ENCODE measurements at places on chromosomes 2 and 18.

DNA sequence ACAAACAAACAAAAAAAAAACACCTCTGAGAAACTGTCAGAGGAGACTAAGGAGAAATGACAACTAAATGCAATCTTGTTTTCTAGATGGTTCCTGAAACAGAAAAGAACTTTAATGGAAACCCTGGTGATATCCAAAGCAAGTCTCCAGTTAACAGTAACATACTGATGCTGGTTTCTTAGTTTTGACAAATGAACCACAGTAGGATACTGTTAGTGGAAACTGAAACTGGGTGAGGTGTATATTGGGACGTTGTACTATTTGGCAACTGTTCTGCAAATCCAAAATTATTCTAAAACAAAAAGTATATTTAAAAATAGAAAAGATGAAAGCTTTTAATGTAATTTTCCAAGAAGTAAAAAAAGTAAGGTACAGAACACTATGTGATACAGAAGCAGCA, 11.4 kb downstream of the SESTD1 start:
- no peak for DNase-seq

DNA sequence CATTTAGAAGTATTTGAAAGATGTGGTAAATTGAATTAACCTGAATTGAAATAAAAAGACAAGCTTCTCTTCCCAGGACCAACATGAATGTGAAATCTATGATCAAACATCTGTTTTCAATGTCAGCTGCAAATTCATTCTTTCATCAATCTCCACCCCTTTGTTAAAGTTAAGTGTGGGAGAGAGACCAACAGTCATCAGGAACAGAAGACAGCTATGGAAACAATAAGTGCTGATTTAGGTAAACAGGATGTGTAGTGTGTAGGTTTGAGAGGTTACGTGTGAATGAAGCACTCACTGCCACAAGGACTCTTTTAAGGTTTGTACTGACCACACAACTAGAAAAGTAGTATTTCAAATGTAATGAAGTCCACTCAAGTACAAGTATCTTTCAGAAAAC, 1659.8 kb upstream of the CELF4 start:
- DNase-seq: no peak

- no peak for DNase-seq
Measured at GRCh38 chr2:218622606-218623365, 15.1 kb downstream of the PLCD4 start.

GRCh38 chr2:227706859-227707258, 11.0 kb downstream of the SLC19A3 start:
- DNase-seq: no peak

GRCh38 chr2:54871457-54872107, 148.1 kb downstream of the EML6 start:
- no peak for DNase-seq

DNA sequence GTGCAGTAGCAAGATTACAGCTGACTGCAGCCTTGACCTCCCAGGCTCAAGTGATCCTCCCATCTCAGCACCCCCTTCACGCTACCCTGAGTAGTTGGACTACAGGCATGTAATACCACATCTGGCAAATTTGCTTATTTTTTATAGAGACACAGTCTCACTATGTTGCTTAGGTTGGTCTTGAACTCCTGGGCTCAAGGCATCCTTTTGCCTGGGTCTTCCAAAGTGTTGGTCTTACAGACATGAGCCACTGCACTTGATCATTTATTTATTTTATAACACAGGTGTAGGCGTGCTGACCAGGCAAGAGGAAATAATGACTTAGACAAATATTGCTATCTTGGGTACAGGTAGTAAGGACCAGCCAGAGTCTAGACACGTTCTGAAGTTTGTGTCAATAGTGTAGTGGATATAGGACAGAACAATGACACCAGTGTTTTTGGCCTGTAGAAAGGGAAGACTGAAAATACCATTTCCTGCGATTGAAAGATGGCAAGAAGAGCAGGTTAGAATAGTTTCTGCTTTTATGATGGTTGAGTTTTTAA, 71.0 kb upstream of the THUMPD2 start:
- no peak for DNase-seq

DNA sequence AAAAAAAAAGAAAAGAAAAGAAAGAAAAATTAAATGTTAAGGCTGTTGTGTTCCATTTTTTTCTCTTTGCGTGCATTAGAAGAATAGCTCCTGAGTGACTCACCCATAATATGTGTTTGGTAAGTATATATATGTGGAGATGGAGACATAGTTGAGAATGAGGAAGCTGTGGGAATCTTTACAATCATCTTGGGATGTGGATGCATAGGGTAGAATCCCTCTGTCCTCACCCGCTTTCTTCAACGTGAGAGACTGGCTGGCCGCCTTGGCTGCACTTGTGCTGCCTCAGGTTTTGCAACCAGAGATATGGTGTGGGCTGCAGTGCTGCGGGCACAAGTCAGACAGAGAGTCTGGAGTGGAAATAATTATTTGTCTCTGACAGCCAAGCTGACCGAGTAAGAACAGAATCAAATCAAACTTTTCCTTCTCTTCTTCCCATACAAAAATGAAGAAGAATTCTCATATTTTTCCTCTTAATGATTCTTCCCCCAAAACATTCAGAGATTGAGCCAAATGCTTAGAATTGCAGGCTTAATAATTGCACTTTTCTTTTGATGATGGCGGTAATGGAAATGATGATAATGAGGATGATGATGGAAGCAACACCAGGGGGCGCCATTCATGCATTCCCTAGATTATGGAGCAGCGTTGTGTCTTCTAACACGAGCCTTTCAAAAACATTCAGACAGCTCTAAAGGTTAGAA, 48.5 kb downstream of the SERPINB7 start:
- DNase-seq: no peak
